ENCODE measurements at places on chromosomes 16 and 17. TPM values are rescaled to one million over a fixed set of nuclear protein-coding genes. Genes with fewer than 3 reads are reported as not detected.

GRCh38 chr17:28997806-28998205 is 8.0 kb downstream of the SEZ6 start:
- no peak for DNase-seq

DNA sequence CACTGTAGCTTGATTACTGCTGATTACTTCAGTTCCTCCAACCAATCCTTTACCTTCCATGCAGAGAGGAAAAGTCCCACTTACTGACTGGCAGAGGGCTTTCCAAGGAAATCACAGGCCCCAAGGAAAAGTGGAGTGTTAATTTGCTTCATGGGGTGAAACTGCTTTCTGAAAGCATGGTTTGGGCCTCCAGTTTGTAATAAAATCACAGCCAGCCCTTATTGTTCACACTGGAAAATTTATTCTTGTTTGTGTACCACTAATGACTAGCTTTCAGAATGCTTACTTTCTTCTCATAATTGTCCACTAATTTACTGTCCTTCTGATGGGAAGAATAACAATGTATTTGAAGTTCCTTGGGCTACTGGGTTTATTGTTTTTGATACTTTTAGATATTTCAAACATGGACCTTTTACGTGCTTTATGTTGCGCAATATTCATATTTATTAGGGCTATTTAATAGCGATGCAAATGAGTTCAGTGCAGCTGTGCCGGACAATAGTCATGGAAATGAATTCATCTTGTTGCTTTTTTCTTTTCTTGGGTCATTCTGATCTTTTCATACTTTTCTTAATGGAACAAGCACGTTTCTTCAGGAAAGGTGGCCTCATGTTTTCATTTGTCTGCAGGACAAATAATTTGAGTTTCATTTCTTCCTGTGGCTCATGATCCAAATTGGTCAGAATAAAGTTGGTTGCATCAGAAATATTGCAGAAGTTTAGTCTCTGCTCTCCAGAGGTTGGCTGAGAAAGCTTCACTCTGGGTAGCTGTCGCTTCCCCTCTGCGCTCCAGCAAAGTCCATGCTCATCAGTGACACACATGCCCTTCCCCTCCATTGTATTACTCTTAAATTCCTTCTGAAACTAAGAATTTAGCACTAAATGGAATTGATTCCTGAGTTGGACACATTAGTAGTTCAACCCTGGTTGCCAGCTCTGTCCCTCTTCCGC is 128.7 kb downstream of the PRKCA start:
- peak; percentile 27 for DNase-seq

DNA sequence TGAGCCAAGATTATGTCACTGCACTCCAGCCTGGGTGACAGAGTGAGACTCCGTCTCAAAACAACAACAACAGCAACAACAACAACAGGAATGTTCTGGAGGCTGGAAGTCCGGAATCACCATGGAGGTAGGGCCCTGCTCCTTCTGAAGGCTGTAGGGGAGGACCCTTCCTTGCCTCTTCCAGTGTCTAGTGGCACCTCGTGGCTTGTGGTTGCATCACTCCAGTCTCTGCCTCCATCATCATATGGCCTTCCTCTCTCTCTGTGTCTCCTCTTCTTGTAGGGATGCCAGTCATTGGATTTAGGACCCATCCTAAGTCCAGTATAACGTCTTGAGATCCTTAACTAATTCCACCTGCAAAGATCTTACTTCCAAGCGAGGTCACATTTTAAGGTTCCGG is 14.0 kb downstream of the NAGPA start:
- no peak for DNase-seq

DNA sequence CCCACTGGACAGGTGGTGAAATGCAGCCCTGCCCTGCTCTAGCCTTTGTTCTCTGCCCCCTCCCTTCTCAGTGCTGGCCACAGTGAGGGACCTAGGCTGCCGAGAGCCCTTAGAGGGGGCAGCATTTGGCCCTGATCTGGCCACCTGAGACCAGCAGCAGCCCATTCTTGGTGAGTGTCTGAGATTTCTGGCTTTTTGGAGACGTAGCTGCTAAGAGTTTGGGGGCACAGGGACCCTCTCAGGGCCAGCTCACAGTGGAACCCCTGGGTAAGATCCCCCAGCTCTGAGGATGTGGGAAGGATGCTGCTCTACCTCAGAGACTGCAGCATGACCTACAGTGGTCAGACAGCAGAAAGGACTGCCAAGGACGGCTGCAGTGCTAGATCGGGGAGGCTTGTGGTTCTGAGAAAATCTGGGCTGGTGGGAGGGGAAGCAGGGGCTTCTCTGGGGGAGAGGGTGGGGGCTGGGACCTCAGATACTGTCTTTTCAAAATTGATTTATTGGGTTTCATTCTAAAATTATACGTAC is 13.3 kb downstream of the GRB7 start:
- no peak for DNase-seq

GRCh38 chr16:74695450-74696422 is 4.9 kb downstream of the MLKL start:
- peak; percentile 92 for DNase-seq

- DNase-seq, result no peak
Measured at GRCh38 chr16:78230832-78231231, 131.4 kb downstream of the WWOX start.

DNA sequence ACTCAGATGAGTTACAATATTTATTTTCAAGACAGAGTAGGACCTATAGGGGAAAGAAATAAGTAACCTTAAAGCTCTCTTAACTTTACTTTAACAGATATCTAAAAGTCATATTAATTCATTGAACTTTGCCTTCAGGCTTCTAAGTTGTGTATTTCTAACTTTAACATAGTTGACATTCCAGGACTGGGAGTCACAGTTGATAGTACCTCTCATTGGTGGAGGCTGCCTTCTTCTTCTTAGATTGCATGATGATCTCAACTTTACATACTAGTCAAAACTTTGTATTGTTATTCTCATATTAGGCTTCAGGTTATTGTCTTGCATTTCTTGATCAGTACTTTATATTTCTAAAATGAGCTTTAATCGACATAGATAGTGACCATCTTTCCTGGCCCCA is 350.1 kb upstream of the KIF2B start:
- no peak for DNase-seq

DNA sequence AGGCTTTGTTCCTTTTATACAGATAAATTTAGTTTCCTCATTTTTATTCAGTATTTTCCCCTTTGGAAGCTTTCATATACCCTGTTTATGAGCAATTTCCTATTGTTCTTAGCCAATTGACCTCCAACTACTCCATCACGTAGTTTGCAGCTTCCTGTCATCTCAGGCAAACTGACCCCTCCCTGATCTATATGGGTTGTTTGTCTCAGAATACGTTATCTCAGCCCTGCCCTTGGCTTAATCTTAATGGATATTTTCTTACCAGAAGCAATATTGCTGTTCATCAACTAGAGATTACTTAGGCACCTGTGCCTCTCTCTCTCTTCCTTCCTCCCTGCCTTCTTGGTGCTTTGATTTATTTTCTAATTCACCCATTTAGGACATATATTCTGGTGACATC is 81.2 kb downstream of the ZNF18 start:
- DNase-seq, result no peak

The PROCA1 gene
- 0.61 TPM for total RNA-seq

The STAT3 gene
- 282 TPM for total RNA-seq

The ABCC3 gene
- total RNA-seq, result 422 TPM

All from adrenal gland (tissue), 19 donors.